ENCODE measurements at places on chromosomes 13 and 19.

GRCh38 chr19:20171285-20171684 is 4.3 kb downstream of the ZNF486 start:
- DNase-seq, result no peak

GRCh38 chr13:47413526-47413925 is 516.7 kb upstream of the HTR2A start:
- no peak for DNase-seq

- DNase-seq, result no peak
These were observed 81.7 kb downstream of the RAP2A start for GRCh38 chr13:97515643-97516042.

GRCh38 chr19:12974301-12975220 is 5.2 kb downstream of the DAND5 start:
- no peak for DNase-seq

DNA sequence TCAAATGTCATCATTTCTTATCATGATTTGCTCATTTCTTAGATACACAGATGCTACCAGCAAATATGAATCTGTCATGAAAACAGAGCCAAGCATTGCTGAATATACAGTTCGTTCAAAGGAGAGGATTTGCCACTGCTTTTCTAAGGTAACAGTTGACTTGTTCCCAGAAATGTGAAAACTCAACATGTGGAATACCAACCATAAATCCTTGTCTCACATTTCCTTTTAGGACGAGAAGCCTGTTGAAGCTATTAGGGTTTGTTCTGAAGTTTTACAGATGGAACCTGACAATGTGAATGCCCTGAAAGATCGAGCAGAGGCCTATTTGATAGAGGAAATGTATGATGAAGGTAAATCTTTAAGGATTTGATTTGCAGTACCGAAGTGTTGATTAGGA is 86.7 kb downstream of the DNAJC3 start:
- DNase-seq, result no peak

GRCh38 chr13:97945792-97946419 is 7.6 kb upstream of the IPO5 start:
- no peak for DNase-seq

DNA sequence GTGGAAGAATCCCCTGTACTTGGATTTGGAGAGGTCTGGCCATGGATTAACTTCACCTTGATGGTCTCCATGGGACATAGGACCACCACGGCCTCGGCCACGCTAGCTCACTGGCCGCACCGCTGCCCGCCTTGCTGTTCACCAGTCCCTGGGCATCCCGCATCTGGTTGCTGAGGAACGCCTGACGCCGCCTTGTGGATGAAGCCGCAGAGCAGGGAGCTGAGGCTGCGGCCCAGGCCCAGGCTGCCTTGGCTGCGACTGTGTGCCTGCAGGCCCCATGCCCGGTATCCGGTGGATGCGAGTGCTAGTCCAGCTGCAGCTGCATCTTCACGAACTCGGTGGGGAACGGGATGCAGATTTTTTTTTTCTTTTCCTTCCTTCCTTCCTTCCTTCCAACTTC is 1407.1 kb downstream of the UQCRFS1 start:
- DNase-seq, result no peak

Measured in NCI-H1417 treated with DMSO at 0.1 percent for 48 hours (cell line).